ENCODE measurements at places on chromosomes 7 and 10. TPM values are rescaled to one million over a fixed set of nuclear protein-coding genes. Genes with fewer than 3 reads are reported as not detected.

- H3K27me3 ChIP-seq = 0 out of 2 replicates have a peak, but pooled peaks cover 3% of the 10 kb centered on the region
- H3K27ac ChIP-seq = peak overlapping the region; percentile 69
- peak overlapping the region; percentile 86 for H3K4me3 ChIP-seq
- H3K4me1 ChIP-seq = peaks cover 28% of the 10 kb centered on the region
- H3K36me3 ChIP-seq = no peaks in the 10 kb centered on the region
Observed at GRCh38 chr10:102645388-102645740, 1.1 kb downstream of the TRIM8 start.

GRCh38 chr7:91847876-91848588 is 32.5 kb downstream of the MTERF1 start:
- H3K36me3 ChIP-seq = no peaks in the 10 kb centered on the region
- no peak for DNase-seq
- no peaks in the 10 kb centered on the region for H3K27me3 ChIP-seq
- no peaks in the 10 kb centered on the region for H3K4me1 ChIP-seq
- H3K4me3 ChIP-seq = no peak overlapping the region

DNA sequence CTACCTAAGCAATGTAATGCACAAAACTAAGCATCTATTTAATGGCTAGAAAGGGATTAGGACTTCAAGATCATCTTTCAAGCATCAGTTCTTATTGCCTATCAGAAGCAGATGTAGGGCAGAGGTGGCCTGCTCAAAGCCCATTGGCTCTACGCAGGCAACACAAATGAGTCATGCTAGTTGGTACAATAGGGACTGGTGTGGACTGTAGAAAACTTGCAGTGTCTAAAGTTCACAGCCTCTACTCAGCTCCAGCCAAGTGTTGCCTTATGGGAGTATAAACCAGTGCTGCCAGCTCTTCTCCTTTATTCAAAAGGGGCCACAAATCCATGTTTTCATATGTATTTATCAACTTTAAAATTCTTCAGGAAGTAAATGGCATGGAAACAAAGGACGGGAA is 31.7 kb downstream of the ASAH2 start:
- no peak for DNase-seq
- no peaks in the 10 kb centered on the region for H3K36me3 ChIP-seq
- no peak overlapping the region for H3K4me3 ChIP-seq

DNA sequence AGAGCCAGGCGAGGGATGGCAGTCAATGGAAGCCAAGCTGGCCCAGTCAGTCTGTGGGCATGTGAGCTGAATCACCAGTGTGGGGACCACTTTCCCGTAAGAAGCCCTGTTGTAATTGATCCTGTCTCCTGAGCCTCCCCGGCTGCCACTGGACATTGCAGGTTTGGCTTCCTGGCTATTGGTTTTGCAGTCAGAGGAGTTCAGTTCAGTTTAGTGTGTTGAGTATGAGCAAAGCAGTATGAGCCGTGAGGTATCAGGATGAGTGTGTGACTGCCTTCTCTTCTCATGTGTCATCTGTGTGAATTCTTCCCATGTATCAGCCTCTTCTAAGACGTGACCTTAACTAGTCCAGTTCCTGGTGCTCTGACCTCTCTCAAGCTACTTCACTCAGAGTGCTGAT is 227.4 kb downstream of the PRKG1 start:
- no peaks in the 10 kb centered on the region for H3K27me3 ChIP-seq
- no peak for DNase-seq
- no peak overlapping the region for H3K4me3 ChIP-seq

GRCh38 chr10:88037623-88038022 is 174.2 kb downstream of the PTEN start:
- H3K4me1 ChIP-seq = no peaks in the 10 kb centered on the region
- H3K4me3 ChIP-seq = no peak overlapping the region
- H3K27ac ChIP-seq = no peak overlapping the region
- no peaks in the 10 kb centered on the region for H3K27me3 ChIP-seq

GRCh38 chr10:6665847-6666246 is 85.8 kb upstream of the PRKCQ start:
- DNase-seq = no peak
- no peaks in the 10 kb centered on the region for H3K36me3 ChIP-seq
- no peak overlapping the region for H3K27ac ChIP-seq
- no peaks in the 10 kb centered on the region for H3K27me3 ChIP-seq

GRCh38 chr10:19705250-19705649 is 111.0 kb upstream of the PLXDC2 start:
- no peak overlapping the region for H3K4me3 ChIP-seq
- H3K36me3 ChIP-seq = no peaks in the 10 kb centered on the region
- H3K27me3 ChIP-seq = no peaks in the 10 kb centered on the region

- no peaks in the 10 kb centered on the region for H3K36me3 ChIP-seq
- no peak overlapping the region for H3K4me3 ChIP-seq
- DNase-seq = peak; percentile 47
Observed at GRCh38 chr10:82934429-82934828, 1059.4 kb downstream of the NRG3 start.

- no peak for DNase-seq
- H3K27me3 ChIP-seq = no peaks in the 10 kb centered on the region
- H3K4me1 ChIP-seq = peaks cover 4% of the 10 kb centered on the region
- H3K4me3 ChIP-seq = no peak overlapping the region
- no peak overlapping the region for H3K27ac ChIP-seq
Observed at GRCh38 chr7:159032322-159032721, 112.3 kb downstream of the VIPR2 start.

DNA sequence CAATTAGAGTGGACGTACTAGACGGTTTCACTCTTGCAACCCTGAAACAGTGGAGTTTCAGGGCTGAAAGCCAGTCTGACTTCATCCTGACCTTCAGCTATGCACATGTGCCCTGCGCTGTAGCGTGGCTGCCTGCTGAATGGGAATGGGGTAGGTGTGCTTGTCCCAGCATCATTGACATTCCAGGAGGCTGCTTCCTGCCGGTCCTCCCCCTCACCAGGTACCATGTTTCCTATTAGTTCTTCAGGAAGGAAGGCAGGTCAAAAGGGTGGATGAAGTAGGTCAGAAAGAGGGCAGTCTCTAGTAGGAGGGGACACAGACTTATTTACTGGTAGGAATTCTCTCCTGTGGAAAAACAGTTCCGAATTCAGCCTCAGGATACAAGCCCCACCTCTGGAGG is 551.8 kb upstream of the GALNT17 start:
- H3K4me3 ChIP-seq = no peak overlapping the region
- H3K27ac ChIP-seq = no peak overlapping the region
- H3K4me1 ChIP-seq = peaks cover 32% of the 10 kb centered on the region
- H3K27me3 ChIP-seq = no peaks in the 10 kb centered on the region
- DNase-seq = no peak
- no peaks in the 10 kb centered on the region for H3K36me3 ChIP-seq

DNA sequence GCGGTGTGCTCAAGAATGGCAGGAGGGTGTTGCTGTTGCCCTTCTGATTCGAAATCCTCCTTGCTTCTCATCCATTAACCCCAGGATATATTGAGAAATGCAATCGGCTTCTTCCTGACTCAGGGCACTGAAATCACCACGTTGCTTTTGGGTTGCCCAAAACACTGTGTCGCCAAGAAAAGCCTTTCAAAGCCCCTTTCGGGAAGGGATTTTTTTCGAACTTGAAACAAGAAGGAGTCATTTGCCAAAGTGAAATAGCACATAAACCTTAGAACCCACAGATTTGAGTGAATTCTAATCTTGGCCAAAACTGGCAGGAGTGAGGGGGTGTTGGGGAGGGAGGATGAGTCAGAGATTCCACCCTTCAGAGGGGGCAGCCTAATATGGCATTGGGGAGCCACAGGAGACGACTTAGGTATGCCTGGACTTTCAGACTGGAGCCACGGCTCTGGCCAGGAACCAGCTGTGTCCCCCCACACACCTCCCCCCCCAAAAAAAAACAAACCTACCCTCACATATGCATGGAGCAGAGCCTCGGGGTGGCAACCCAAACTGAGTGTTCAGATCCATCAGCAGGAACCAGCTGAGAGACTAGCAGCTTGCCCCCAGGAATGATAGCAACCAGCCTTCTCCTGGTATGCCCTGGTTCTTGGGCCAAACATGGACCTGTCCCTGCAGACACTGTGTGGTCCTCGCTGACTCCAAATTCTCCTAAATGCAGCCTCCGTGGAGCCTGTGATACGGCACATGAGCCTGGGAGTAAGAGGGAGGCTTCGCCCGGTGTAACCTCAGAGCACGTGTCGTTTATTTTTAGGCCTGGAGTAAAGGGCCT is 138.4 kb downstream of the FGFR2 start:
- no peak overlapping the region for H3K4me3 ChIP-seq
- no peak for DNase-seq
- H3K36me3 ChIP-seq = no peaks in the 10 kb centered on the region
- H3K27me3 ChIP-seq = no peaks in the 10 kb centered on the region
- H3K4me1 ChIP-seq = peaks cover 18% of the 10 kb centered on the region

DNA sequence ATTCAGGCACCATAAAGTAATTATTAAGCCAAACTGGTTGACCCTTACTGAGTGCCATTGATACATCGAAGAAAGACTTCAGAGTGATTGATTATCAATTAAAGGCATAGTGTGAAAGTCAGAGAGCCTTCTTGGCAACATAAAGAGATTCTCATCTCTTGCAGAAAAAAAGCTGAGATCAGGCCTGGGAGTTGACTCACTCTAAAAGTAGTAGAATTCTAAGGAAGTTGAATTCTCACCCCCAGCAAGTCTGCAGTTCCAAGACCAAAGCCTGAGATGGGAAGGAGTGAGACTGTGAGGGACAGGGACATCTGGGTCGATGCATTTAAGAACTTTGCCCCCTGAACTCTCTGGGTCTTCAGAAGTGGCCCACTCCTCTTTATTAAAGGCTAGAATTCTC is 21.6 kb upstream of the ERCC6 start:
- no peak overlapping the region for H3K4me3 ChIP-seq
- no peak overlapping the region for H3K27ac ChIP-seq
- no peak for DNase-seq
- H3K27me3 ChIP-seq = no peaks in the 10 kb centered on the region
- no peaks in the 10 kb centered on the region for H3K36me3 ChIP-seq
- peaks cover 4% of the 10 kb centered on the region for H3K4me1 ChIP-seq

- H3K36me3 ChIP-seq = no peaks in the 10 kb centered on the region
- DNase-seq = peak; percentile 81
- H3K4me1 ChIP-seq = peaks cover 29% of the 10 kb centered on the region
Observed at GRCh38 chr7:12729112-12729511, 41.7 kb downstream of the ARL4A start.

GRCh38 chr7:114759347-114760062 is 162.4 kb upstream of the MDFIC start:
- DNase-seq = no peak
- no peaks in the 10 kb centered on the region for H3K27me3 ChIP-seq
- H3K4me3 ChIP-seq = no peak overlapping the region
- no peaks in the 10 kb centered on the region for H3K36me3 ChIP-seq
- H3K4me1 ChIP-seq = no peaks in the 10 kb centered on the region

GRCh38 chr7:93719546-93719945 is 145.0 kb upstream of the CALCR start:
- no peak overlapping the region for H3K4me3 ChIP-seq
- H3K27ac ChIP-seq = no peak overlapping the region
- H3K4me1 ChIP-seq = no peaks in the 10 kb centered on the region
- H3K36me3 ChIP-seq = no peaks in the 10 kb centered on the region

GRCh38 chr7:106112972-106113421 is 885 bp upstream of the SYPL1 start:
- 0 out of 2 replicates have a peak, but pooled peaks cover 4% of the 10 kb centered on the region for H3K27me3 ChIP-seq
- peak overlapping the region; percentile 91 for H3K27ac ChIP-seq
- DNase-seq = peak; percentile 17
- peaks cover 29% of the 10 kb centered on the region for H3K4me1 ChIP-seq
- H3K36me3 ChIP-seq = no peaks in the 10 kb centered on the region
- H3K4me3 ChIP-seq = peak overlapping the region; percentile 72

- H3K27ac ChIP-seq = no peak overlapping the region
- H3K36me3 ChIP-seq = no peaks in the 10 kb centered on the region
- H3K27me3 ChIP-seq = no peaks in the 10 kb centered on the region
- H3K4me3 ChIP-seq = no peak overlapping the region
- no peaks in the 10 kb centered on the region for H3K4me1 ChIP-seq
Observed at GRCh38 chr10:31614611-31615010, 295.6 kb downstream of the ZEB1 start.

HPSE2 gene
- total RNA-seq = 0.50 TPM

LRRD1 gene
- total RNA-seq = 0.08 TPM

MLXIPL gene
- 25.7 TPM for total RNA-seq

CPA5 gene
- not detected for total RNA-seq

HOXA13 gene
- not detected for total RNA-seq

ADAM22 gene
- total RNA-seq = 17.6 TPM

LLCFC1 gene
- not detected for total RNA-seq

ABCB4 gene
- 1.2 TPM for total RNA-seq

VIPR2 gene
- total RNA-seq = 2.1 TPM
